Mucosa of descending colon (tissue), 3 donors: ENCODE measurements at places on chromosomes 5 and 9. TPM values are rescaled to one million over a fixed set of nuclear protein-coding genes. Genes with fewer than 3 reads are reported as not detected.
A peak's percentile ranks its signal among the peaks of the same experiment; 100 is the strongest.

DNA sequence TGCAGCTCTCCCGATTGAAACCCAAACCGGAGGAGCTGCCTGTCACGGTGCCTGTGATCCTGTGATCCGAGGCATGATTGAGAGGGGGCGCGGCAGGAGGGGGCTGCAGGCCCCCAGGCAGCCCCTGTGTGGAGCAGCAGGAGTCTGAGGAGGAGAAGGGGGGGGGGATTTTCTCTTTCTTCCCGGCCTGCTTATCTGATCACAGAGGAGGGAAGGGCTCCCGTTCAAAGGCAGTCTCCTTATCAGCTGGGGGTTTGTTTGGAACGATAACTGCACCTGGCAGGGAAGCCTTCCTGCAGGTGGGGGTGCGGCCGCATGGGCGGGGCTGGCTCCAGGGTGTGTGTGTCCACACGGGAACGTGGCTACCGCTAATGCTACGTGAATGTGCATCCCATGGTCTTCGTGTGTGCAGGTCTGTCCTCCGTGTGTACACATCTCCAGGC is 38.4 kb downstream of the LMX1B start:
- peak; percentile 79 for DNase-seq

GRCh38 chr9:9631284-9631683 is 981.5 kb downstream of the PTPRD start:
- no peak for DNase-seq

GAPT gene
- total RNA-seq = 0.98 TPM

SLU7 gene
- 46.4 TPM for total RNA-seq

- peak; percentile 57 for DNase-seq
These were observed 792 bp downstream of the NTMT1 start for GRCh38 chr9:129626625-129627284.

DNA sequence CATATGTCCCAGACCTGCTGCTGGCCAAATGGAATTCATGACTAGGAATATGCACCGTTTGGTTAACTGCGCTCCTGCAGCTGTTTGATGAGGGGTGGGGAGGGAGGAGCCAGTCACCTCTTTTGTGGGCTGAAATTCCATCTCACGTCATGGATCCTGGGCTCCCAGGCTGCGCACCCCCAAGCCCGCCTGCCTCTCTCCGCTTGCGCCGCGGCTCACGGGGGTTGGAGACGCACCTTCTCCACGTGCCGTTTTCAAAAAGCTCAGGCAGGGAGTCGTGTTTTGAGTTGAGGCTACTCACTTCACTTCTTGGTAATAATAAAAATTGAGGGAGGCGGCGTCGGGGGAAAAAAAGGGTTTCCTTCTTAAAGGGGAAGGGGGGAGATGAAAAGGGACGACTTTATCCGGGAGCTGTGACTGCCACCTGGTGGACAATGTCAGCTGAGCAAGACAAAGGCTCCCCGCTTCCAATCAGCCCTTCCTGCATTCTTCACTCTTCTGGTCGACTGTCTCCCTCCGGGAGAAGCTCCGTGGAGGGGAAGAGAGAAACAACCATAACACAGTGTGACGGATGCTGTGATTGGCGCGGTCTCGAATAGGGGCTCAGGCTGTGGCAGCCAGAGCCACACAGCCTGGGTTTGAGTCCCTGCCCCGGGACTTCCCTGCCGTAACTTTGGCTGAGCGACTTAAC is 15.9 kb upstream of the C5orf47 start:
- DNase-seq = peak; percentile 92

- DNase-seq = no peak
These were observed 398.5 kb upstream of the RPS23 start for GRCh38 chr5:82676661-82677060.

NUTM2F gene
- not detected for total RNA-seq

GRCh38 chr5:130350131-130350530 is 445.9 kb downstream of the CHSY3 start:
- no peak for DNase-seq

GRCh38 chr5:149410721-149411432 is 31.8 kb upstream of the IL17B start:
- no peak for DNase-seq

GRCh38 chr5:154190595-154191304 is at the start of gene GALNT10:
Gene GALNT10 (plus strand): TSS chr5:154190733. CDS start chr5:154190867, 134 bp downstream.
- DNase-seq = peak; percentile 67

- DNase-seq = no peak
These were observed 17.9 kb downstream of the STRBP start for GRCh38 chr9:123250504-123250903.

IFNK gene
- total RNA-seq = not detected

GRCh38 chr9:134709512-134710270 is 68.1 kb downstream of the COL5A1 start:
- no peak for DNase-seq

- no peak for DNase-seq
These were observed 443.1 kb upstream of the ZNF462 start for GRCh38 chr9:106419829-106420228.

DNA sequence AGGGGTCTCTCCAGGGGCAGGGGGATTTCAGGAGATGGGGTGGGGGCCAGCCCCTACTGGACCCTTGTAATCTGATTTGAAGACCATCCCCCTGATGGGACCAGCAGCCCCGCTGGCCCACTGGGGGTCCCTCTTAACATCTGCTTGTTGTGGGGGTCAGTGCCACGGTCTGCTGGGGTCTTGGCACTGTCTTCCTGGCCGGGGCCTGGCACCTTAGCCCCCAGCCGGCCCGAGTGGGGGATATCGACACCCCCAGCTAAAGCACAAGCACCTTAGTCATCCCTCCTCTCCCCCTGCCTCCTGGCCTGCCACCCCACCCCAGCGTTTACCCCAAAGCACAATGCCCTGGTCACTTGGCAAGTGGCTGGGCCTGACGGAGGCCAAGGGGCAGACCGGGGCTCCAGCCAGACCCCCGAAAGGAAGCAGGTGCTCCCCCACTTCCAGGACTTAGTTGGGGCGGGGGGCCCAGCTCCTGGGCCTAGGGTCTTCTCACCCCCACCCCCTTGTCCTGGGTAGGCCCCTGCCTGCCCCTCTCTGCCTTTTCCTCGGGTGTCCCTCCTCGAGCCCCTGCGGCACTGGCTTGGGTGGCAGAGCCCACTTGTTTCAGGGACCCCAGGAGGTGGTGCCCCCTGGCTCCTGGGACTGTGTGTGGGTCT is 1.4 kb upstream of the NFX1 start:
- DNase-seq = peak; percentile 66

CARD9 gene
- 2.2 TPM for total RNA-seq

GRCh38 chr5:33281431-33281843 is 159.3 kb upstream of the TARS1 start:
- no peak for DNase-seq

- no peak for DNase-seq
These were observed 42.7 kb downstream of the SCGB3A1 start for GRCh38 chr5:180548563-180548962.

DNA sequence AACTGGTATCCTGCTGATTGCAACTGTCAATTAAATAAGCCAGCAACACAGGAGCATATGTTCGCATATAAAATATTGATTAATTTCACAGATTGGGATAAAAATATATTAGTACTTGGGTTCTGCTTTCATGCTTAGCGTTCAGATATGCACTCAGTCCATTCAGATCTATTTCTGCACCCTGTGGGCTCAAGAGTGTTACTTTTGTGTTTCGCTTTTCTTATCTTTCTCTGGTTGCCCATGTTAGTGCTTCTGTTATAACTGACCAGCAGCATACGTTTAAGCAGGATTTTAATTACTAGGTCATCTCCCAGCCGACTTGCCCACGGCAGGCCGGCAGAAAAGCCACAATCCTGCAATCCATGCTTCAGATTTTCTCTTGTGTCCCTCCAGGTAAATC is 289.1 kb downstream of the EBF1 start:
- DNase-seq = no peak

- no peak for DNase-seq
These were observed 83.4 kb downstream of the TEK start for GRCh38 chr9:27192291-27192960.

- no peak for DNase-seq
These were observed 379.0 kb upstream of the SLC30A5 start for GRCh38 chr5:68714810-68715209.

GRCh38 chr5:132295505-132296411 is 1.6 kb downstream of the SLC22A4 start:
- DNase-seq = no peak

DNA sequence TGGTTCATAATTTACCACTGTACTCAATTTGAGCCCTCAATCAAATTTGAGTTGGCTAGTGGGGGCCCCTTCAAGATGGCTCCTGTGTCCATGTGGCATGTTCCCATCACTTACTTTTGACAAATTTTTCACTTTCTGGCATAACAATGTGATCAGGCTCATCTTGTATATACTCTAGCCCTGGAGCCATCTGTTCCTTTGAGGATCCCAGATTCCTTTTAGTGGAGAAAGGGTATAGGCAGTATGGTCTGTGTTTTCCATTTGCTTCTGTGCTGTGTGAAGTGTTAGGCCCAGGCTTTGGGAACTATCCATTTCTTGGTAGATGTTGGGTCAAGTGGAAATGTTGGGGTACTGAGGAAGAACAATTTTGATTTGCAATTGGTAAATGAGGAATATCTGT is 45.7 kb downstream of the SH3GL2 start:
- DNase-seq = no peak

SHC3 gene
- 0.35 TPM for total RNA-seq

- DNase-seq = no peak
These were observed 21.7 kb upstream of the VLDLR start for GRCh38 chr9:2599896-2600295.

C9orf50 gene
- total RNA-seq = not detected

PCDHGA12 gene
- 5.5 TPM for total RNA-seq

- no peak for DNase-seq
These were observed 1.7 kb downstream of the CCNG1 start for GRCh38 chr5:163439092-163439425.

GRCh38 chr9:81118416-81118815 is 570.9 kb downstream of the TLE1 start:
- DNase-seq = no peak

PCDHB2 gene
- total RNA-seq = 5.5 TPM

SPAG8 gene
- total RNA-seq = 0.84 TPM

- DNase-seq = no peak
These were observed 80.0 kb upstream of the PUM3 start for GRCh38 chr9:2923766-2924379.

GRCh38 chr5:133688391-133688790 is 76.0 kb upstream of the FSTL4 start:
- DNase-seq = no peak
